ENCODE measurements at places on chromosomes 13 and 19.
A peak's percentile ranks its signal among the peaks of the same experiment; 100 is the strongest.

DNA sequence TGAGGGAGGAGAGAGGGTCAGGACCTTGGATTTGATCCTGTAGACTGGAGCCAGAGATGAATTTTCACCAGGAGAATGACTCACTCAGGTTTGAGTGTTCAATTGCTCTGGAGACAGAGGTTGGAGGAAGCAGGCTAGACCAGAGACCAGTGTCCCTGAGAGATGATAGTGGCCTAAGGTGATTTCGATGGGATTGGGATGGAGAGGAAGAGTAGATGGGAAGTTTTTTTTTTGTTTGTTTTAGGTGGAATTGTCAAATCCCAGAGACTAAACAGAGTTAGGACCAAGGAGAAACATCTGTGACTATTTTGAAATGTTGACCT is 2.3 kb downstream of the CEBPG start:
- no peak for DNase-seq

GRCh38 chr13:37899753-37900152 is 30.2 kb upstream of the TRPC4 start:
- no peak for DNase-seq

DNA sequence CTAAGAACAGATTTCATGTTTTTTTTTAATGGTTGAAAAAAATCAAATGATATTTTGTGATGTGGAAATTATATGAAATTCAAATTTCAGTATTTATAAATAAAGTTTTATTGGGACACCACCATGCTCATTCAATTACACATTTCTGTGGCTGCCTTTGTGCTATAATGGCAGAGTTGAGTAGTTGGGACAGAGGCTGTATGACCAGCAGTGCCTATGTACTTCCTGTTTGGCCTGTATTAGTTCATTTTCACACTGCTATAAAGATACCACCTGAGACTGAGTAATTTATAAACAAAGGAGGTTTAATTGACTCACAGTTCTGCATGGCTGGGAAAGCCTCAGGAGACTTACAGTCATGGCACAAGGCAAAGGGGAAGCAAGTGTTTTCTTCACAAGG is 33.6 kb downstream of the AKAP11 start:
- DNase-seq = no peak

DNA sequence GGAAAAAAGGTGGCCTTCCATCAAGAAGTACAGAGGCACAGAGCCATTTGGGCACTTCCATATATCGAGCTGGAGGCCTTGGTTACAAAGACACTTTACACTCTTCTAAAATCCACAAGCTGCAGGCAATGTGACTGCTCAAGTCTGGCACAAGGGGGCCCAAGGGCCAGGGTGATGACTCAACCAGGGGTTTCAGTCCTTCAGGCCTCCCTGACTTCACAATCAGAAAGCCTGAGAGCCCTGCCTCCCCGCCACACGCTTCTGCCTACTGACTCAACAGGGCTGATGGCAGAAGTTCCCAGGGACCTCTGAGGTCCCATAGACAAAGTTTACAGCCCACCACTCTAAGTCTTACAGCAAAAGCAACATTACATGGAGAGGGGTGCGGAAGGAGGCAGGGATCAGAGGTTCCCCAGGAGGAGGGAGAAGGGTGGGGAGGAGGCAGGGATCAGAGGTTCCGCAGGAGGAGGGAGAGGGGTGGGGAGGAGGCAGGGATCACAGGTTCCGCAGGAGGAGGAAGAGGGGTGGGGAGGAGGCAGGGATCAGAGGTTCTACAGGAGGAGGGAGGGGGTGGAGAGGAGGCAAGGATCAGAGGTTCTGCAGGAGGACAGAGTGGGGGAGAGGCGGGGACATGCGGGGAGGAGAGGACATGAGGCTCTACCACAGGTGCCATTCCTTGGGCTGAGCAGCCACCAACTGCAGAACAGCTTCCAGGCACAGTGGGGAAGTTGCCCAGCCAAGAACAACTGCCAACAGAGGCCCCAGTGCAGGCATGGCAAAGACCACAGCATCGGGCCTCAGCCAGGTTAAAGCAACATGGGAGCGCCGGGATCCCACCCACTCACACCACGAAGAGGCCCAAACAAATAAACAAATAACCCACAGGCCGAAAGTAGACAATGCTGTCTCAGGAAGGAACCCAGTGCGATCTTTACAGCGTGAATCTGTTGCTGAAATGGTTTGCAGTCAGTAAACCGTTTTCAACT is 52.0 kb downstream of the SLC7A1 start:
- DNase-seq = peak; percentile 48

- DNase-seq = no peak
Measured at GRCh38 chr13:25136880-25137787, 35.0 kb downstream of the AMER2 start.

GRCh38 chr13:79404985-79405384 is 1.1 kb downstream of the RBM26 start:
- peak; percentile 21 for DNase-seq

DNA sequence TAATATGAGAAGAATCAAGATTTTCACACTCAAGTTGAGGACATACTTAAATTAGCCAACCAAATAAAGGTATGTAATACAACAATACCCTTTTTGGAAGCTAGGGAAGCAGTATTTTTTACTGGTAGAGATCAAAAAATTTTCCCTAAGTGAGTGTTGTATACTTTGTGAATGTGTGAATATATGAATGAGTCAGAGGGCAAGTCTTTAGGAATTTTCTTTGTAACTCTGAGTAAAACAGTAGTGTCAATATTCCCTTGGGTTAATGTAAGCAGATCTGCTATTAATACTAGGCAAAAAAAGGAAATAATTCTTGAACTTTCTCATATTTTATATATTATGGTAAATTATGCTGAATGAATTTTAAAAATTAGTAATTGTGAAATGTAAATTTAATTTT is 1161.8 kb upstream of the MIR17HG start:
- no peak for DNase-seq

DNA sequence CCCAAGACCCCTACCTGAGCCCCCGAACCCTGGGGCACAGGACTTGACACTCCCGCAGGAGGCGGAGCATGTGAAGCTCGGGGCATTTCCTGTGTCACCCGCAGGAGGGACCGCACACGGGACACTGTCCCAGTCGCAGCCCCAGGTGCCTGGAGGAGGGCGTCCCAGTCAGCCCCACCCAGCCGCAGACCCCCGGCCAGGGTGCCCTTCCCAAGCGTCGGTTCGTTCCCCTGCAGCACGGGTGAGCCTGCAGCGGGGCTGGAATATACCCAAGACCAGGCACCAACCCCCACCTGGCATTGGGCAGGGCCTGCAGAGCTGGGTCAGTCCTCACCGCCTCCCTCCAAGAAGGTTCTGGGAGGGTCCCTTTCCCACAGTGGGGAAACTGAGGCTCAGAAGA is 21.6 kb downstream of the TCF3 start:
- DNase-seq = no peak

GRCh38 chr19:49594157-49594992 is 3.4 kb downstream of the PRR12 start:
- DNase-seq = no peak

GRCh38 chr19:37505958-37506386 is 767 bp upstream of the ZNF793 start:
- peak; percentile 2 for DNase-seq

- peak; percentile 86 for DNase-seq
Measured at GRCh38 chr19:9934132-9934950, 2.0 kb downstream of the OLFM2 start.

DNA sequence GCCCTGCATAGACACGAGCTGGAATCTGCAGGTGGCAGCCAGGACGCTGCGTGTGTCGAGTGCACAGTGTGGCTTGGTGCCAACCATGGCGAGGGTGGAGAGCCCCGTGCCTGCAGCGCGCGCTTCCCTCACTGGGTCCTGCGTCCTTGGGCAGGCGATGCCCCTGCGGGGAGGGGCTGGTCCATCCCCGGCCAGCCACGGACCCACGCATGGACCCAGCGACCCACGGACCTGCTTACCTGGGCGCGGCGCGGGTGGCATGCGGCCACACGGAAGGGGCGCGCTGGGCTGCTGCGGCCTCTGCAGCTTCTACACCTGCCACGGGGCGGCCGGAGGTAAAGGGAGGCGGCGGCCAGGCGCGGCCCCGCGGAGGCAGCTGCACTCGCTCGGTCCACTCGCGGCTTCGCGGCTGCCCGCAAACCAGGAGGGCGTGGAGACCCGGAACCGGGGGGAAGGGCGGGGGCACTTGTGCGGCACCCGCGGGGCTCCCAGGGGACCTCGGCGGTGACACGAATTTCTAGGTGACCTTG is 569 bp upstream of the MCF2L start:
- DNase-seq = peak; percentile 51

DNA sequence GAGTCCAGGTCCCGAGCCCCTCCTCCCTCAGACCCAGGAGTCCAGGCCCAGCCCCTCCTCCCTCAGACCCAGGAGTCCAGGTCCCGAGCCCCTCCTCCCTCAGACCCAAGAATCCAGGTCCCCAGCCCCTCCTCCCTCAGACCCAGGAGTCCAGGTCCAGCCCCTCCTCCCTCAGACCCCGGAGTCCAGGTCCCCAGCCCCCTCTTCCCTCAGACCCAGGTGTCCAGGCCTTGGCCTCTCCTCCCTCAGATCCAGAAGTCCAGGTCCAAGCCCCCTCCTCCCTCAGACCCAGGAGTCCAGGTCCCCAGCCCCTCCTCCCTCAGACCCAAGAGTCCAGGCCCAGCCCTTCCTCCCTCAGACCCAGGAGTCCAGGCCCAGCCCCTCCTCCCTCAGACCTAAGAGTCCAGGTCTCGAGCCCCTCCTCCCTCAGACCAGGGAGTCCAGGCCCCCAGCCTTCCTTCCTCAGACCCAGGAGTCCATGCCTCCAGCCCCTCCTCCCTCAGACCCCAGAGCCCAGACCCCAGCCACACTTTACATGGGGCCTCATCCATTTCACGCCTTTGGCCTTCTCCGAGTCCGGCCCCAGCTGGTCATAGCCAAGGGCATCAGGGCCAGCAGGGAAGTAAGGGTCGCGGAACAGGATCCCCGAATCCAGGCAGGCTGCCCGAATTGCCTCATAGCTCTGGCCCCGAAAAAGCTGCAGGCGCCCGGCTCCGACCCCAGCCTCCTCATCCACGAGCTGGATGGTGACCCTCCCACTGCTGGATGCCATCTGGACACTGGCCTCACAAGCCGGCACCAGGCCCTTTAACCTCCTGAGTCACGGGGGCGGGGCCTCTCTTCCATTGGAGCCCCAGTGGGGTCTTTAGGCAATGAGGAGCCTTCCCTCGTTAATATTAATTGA is 628 bp downstream of the CAPN12 start:
- no peak for DNase-seq

DNA sequence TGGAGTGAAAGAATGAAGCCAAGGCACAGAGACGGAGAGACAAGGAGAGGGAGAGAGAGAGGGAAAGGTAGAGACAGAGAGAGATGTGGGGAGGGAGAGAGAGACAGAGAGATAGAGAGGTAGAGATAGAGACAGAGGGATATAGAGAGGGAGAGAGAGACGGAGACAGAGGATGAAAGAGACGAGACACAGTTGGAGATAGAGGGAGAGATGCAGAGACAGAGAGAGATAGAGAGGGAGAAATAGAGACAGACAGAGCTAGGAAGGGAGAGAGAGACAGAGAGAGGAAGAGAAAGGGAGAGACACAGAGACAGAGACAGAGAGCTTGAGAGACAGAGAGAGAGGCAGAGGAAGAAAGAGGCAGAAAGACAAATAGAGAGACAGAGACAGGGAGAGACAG is 4.5 kb upstream of the CSNK1G2 start:
- DNase-seq = no peak

DNA sequence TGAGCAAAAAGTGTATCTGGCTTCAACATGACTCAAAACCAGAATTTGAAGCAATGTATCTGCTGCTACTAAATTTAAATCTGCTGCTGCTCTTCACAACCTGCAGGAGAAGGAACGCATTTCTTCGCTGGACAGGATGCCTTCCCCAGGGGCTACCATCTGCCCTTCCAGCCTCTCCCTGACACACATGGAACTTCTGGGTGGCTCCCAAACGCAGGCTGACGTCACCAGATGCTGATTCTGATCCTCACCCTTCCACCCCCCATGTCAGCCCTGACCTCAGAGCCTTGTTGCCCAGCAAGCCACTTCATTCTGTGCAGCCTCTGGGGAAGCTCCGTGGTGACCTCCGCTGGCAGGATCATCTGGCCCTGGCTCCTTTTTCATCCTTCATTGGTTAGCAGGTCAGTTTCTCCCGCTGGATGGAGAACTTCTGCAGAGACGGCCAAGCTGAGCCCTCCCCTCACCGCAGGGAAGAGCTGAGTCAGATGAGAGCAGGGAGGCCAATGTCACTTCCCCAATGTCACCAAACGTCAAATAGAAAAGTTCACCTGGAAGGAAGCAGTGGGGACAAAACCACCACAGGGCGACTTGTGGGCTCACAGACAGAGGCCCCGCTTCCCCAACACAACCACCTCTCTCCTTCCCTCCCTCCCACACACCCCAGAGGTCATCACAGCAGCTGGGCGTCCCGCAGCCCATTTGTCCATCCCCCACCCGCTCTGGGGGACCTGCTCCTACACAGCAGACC is 14.0 kb upstream of the RAB20 start:
- DNase-seq = no peak

DNA sequence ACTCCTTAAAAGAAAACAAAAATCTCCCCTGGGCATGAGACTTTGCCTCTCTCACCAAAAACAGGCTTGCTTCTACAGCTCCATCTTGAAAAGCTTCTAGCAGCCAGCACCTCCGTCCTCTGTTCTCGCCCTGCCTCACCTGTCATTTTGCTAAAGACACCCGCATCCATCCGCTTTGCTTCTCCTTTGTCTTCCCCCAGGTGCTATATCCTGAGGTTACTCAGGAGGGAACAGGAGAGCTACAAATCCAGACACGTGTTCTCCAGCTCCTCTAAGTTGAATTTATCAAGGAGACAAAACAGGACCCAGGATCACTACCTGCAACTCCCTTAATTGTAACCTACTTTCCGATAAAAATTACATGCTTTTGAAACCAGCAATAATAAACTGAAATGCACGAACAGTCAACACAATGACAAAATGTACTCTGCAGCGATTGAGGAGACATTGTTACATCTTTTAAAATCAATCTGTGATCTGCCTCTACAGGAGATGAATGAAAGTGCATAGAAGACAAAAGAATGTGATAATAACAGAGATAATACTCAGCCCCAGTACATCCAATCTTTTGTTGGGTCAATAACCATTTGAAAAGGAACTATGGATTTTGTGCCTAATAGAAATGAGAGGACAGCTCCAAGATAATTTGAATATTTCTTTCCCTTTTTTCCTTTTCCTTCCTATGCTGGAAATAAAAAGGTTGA is 221.2 kb downstream of the DCLK1 start:
- DNase-seq = no peak
